ENCODE measurements at places on chromosomes 7 and 10.

DNA sequence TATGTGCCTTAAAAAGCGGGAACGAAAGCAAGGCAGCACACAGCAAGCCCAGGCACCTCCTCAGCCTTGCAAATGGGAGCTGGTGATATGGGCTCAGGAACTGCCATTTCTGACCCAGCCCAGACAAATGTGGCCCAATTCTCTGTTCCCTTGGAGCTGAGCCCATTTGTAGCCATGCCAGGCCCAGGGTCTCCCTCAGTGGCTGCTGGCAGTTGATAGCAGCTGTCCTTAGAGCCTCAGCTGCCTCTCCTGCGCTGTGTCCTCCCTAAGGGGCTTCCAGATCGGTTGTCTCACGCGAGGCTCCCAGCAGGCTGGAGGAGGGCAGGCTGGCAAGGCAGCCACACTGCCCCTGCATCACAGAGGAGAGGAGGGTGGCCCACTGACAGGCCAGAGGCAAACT, 275.8 kb downstream of the KCNMA1 start:
- DNase-seq = peak; percentile 27

- DNase-seq = peak; percentile 30
Observed at GRCh38 chr10:94630017-94630688, 53.4 kb upstream of the CYP2C18 start.

GRCh38 chr7:130141161-130141883, 63.9 kb downstream of the TMEM209 start:
- DNase-seq = no peak

GRCh38 chr10:59606551-59606961, 103.1 kb downstream of the SLC16A9 start:
- no peak for DNase-seq

GRCh38 chr7:105035349-105035748, 21.3 kb downstream of the KMT2E start:
- DNase-seq = no peak

- no peak for DNase-seq
Observed at GRCh38 chr10:35126062-35126529, 550 bp upstream of the CREM start.

GRCh38 chr7:125383324-125383723, 453.7 kb upstream of the POT1 start:
- DNase-seq = no peak

All from NCI-H2171 treated with DMSO at 0.1 percent for 48 hours (cell line).